ENCODE measurements at places on chromosomes 4 and X.

GRCh38 chr4:2832981-2833670, 10.5 kb upstream of the ADD1 start:
- no peak for DNase-seq

- DNase-seq: no peak
Observed at GRCh38 chrX:110698696-110699095, 96.9 kb downstream of the CHRDL1 start.

DNA sequence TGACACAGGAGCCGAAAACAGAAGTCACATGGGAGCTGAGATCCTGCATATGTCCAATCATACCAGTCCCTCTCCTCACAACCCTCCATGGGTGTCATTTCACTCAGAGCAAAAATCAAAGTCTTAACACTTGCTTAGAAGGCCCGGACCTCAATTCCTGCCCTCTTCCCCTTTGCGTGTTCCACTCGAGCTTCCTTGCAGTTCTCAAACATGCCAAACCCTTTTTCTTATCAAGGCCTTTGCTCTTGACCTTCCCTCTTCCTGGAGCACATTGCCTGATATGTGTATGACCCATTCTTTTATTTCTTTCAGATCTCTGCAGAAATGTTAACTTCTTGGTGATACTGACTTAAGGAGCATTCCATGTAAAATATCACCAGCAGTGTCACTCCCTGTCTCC, 87.0 kb upstream of the USP38 start:
- no peak for DNase-seq

- DNase-seq: no peak
Observed at GRCh38 chr4:61246034-61246433, 45.9 kb downstream of the ADGRL3 start.

GRCh38 chrX:110938977-110939732, 143.5 kb upstream of the CHRDL1 start:
- no peak for DNase-seq

DNA sequence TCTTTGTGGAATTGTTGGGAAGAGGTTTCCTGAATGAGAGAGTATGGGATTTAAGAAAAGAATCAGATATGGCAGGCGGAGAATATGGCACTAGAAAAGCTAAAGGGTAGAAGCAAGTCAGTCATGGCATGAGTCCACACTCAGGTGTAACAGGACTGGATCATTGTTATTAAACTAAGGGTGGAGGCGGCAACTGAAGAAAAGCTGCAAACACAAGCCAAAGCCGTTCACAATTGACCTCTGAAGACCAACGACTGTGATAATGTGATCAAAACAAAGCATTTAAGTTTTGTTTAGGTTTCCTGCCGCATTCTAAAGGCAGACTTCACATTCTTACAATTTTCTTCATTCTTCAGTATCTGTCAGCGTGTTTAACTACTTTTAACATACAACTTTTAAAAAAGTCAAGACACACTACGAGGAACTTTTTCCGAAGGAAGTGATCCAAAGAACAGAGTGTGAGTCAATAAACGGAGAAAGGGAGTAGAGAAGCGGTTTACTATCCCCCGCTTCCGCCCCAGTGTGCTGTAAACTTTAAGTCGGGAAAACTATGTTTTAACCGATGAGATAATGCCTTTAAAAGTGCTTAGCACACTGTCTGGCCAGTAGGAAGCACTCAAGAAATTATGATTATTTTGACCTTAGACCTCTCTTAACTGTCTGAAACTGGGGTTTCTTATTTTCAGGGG, 909 bp upstream of the SLAIN2 start:
- DNase-seq: peak; percentile 44

DNA sequence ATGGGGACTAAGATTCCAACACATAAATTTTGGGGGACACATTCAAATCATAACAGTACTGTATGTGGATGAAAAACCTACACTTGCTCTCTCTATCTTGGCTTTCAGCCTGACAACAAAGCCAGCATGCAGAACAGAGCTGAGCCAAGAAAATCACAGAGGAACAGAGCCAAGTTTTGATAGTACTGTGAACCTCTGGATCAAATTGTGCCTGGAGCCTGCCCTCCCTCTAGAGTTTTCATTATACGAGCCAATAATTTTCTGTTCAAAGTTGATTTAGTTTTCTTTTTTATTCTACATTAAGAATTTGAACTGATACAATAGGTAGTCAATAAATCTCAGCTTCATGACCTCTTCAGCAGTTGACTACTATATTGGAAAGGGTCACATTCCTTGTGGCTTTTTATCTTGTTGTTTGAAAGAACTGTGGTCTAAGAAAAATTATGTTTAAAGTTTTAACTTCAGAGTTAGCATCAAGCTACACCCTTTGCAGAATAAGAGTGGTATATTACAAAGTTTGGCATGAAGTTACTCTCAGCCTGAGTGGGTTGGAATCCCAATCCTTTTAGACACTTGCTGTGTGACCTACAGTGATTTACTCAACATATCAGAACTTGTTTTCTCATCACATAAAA, 31.1 kb downstream of the GRID2 start:
- no peak for DNase-seq

- DNase-seq: peak; percentile 52
Observed at GRCh38 chrX:149074398-149074797, 430.7 kb downstream of the IDS start.

GRCh38 chr4:183096276-183096965, 2.6 kb upstream of the WWC2 start:
- DNase-seq: no peak

- DNase-seq: no peak
Observed at GRCh38 chr4:155487210-155487609, 110.4 kb upstream of the MAP9 start.

- DNase-seq: no peak
Observed at GRCh38 chr4:738781-739280, 33.2 kb downstream of the PCGF3 start.

DNA sequence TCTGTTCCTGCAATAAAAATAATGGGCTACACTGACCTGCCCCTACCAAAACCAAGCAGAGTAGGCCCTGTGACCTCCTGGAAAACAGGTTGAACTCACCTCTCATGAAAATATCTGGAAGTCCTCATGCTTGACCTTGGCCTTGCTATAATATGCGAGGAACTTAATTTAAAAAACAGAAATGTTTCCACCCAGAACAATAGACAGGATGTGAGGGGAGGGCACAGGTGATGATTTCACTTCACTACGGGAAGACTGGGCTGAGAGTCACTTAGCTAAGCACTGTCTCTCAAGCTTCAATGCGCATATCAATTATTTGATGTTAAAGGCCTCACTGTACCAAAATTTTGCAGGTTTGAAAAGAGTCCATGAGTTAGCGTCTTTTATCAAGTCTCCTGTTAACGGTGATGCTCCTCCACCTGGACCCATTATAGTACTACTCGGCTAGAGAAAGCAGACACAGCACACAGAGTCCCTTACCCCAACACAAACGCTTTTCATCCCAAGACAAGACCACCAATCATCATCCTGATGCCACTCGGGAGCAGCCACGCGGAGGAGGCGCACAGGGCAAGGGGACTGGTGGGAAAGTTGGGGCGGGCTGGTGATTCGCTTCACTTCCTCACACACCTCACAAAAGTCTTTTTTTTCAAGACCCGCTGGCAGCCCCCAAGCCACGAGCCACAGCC, 25.9 kb downstream of the ZNF721 start:
- DNase-seq: peak; percentile 26

DNA sequence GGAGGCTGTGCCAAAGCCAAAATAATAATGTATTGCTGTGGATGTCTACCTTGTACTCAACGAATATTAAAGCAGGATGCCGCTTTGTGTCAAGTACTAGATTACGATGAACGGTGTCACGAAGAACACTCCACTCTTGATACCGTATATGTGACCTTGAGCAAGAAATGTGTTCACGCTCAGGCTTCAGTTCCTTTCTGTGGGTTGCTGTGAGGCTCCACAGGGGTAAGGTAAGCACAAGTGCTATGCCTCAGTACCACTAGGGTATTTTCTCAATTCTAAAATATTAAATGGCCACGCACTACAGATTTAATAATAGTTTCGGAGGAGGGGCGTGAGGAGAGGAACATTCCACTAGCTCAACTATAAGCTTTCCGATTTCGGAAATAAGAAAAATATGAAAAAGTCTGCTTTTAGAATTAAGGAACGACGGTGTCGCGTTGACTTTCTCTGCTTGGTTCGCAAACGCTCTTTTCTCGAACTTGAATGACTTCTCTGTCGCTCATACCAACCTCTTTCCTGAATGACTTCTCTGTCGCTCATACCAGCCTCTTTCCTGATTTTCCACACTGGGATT, 607 bp upstream of the SCOC start:
- DNase-seq: peak; percentile 24

GRCh38 chr4:27717431-27717755, 856.8 kb downstream of the STIM2 start:
- DNase-seq: no peak

GRCh38 chr4:11338956-11339782, 89.5 kb downstream of the HS3ST1 start:
- no peak for DNase-seq

- DNase-seq: no peak
Observed at GRCh38 chr4:92791871-92792440, 488.2 kb downstream of the GRID2 start.

DNA sequence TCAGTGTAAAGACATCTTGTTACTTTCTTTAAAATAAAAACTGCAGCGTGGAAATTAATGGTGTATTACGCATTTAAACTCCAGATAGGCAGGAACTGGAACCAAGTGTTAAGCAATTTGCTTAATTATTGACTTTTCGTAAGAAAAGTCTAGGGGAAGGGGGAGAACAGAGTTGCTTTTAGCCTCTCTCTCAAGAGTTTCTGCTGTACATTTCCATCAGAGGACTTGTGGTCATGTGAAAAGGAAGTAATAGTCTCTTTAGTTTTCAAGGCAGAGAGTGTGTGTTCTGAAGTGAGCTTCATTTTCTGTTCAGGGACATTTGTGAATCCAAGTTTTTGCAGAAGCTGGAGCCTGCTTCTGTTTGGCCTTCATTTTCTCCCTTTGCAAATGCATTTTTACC, 127.2 kb downstream of the UBE2K start:
- no peak for DNase-seq

GRCh38 chrX:78800114-78800513, 52.6 kb downstream of the LPAR4 start:
- no peak for DNase-seq

GRCh38 chrX:97637289-97637688, 753.6 kb downstream of the RPA4 start:
- no peak for DNase-seq

GRCh38 chr4:143076723-143077122, 108.0 kb upstream of the USP38 start:
- no peak for DNase-seq

DNA sequence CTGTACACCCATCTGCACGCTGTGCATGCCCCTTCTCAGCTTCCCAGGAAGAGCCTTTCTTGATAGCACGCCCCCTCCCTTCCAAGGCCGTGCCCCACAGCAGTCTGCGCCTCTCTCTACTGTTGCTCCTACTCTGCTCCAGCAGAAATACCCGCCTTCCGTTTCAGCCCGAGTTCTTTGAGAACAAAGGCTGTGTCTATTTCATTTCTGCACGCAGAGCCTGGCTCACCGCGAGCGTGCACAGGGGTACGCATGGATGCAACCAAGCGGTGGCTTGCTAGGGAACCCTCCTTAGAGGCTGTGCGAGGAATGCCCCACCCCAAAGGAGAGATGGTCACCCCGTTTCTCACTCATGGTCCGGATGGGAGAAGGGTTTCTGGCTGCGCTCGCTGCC, 485 bp downstream of the AADAT start:
- DNase-seq: peak; percentile 47

GRCh38 chr4:38189445-38189844, 229.2 kb downstream of the PTTG2 start:
- peak; percentile 44 for DNase-seq

DNA sequence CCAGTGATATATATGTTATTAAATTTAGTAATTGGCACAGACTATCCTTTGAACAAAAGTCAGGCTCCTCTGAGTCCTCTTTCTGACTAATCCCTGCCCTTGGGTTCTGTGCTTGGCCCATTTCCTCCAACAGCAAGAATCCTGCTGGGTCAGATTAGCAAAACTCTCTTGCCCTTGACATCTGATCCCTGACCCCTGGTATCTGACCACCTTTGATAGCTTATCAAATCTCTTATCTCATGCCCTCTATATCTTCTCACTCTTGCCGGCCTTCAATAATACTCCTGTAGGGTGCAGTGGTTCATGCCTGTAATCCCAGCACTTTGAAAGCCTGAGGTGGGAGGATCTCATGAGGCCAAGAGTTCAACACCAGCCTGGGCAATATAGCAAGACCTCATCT, 245.5 kb upstream of the FAM47A start:
- DNase-seq: no peak

GRCh38 chr4:180949424-180950213, 1293.6 kb upstream of the TENM3 start:
- DNase-seq: no peak

GRCh38 chr4:113586072-113586471, 175.5 kb downstream of the CAMK2D start:
- no peak for DNase-seq

GRCh38 chr4:138982754-138983153, 32.8 kb upstream of the NOCT start:
- DNase-seq: no peak

- DNase-seq: no peak
Observed at GRCh38 chr4:159777689-159778088, 674.8 kb downstream of the RAPGEF2 start.

DNA sequence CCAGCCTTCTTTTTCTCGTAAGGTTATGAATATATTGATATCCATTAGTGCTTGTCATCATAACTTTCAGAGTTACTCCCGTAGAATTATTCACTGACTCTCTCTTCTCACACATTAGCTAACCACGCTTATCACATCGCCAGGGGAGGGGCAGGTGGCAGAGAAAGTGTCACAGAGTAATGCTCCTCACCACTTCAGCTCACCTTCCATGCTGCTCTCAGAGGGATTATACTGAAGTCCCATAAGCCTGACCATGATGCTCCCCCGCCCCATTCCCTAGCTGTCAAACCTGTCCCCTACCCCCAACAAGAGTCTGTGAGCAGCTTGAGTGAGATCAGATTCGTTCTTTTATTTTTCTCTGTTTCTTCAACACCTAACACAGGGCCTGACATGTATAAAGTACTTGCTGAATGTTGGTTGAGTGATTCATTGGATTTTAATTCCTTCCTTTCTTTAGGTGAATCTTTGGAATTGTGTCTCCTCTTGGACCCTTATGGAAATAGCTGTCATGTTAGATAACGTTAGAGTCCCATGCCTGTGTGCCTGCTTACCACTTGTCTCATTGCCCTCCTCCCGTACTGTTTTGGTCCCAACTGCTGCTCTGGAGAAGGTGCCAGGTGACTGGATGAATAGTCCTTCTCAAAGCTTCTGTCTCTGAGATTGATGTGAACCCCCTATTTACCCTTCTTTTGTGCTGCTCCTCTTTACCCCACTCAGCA, 55.1 kb downstream of the RS1 start:
- DNase-seq: no peak
